ENCODE measurements at places on chromosomes 16 and 17.

DNA sequence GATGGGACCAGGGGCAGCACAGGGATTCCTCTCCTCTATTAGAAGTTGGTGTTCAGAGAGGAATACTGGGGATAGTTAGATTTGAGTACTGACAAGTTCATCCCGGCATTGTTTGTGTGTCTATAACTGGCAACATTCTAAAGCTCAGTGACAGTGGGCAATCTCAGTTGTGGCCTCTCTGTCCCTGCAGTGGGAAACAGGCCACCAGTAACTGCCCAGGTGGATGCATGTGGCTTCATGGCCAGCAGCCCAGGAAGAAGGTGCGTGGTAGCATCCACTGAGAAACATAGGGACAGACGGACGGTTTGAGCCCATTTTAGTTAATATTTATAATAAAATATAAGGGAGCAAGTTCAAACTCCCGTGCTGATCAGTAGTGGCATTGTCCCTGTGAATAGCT, 51.5 kb downstream of the B9D1 start:
- DNase-seq, result no peak

DNA sequence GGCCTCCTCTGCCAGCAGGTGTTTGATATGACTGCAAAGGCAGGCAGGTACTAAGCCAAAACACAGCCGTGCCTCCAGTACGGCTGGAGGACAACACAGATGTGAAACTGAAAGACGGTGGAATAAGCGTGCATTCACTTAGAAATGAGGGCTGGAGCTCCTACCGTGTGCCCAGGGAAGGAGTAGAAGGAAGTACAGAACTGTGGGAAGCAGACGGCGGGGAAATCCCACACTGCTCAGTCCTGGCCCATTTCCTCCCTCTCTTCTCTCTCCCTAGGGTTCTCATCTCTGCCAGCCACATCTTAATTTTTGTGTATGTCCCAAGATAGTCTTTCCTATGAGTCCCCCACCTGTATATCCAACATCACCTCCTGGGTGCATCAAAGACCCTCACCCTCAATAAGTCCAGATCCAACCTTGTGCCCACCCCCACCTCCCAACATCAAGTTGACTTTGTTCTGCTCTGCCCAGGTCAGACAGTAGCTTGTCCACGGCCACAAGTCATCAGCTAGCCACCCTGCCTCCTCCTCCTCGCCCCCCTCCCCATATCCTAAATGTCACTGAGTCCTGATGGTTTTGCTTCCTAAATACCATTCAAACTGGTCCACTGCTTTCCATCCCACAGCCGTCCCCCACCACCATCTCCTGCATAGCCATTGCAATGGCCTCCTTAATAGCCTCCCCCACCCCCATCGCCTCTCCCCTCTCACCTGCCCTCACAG, 77.1 kb upstream of the RPL38 start:
- no peak for DNase-seq

DNA sequence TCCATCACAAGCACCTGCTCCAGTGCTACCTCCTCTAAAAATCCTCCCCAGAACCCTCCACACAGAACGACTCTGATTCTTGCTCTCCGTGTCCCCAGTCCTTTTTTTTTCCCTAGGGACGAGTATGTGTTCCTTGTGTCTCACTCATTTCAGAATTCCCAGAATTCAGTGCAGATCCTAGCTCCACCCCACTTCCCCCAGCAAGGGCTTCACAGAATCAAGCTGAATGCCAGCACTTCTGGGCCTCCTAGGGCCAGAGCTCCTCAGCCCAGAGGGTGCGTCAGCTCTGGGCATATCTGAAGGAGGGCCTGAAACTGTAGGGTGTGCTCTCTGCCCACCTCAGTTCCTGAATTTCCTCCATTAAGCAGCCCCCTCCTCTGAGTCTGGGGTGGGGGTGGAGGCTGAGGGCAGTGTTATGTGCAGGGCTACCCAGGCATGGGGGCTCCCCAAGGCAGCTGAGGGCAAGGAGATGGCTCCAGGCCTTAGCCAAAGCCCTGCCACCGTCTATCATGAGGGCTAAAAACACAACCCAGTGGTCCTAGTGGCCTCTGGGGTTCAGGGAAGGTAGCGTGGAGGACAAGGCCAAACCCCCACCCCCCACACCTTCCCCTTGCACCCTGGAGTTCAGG, 6.5 kb downstream of the UNC119 start:
- no peak for DNase-seq

GRCh38 chr17:65185668-65186382, 48.7 kb downstream of the RGS9 start:
- DNase-seq, result no peak

DNA sequence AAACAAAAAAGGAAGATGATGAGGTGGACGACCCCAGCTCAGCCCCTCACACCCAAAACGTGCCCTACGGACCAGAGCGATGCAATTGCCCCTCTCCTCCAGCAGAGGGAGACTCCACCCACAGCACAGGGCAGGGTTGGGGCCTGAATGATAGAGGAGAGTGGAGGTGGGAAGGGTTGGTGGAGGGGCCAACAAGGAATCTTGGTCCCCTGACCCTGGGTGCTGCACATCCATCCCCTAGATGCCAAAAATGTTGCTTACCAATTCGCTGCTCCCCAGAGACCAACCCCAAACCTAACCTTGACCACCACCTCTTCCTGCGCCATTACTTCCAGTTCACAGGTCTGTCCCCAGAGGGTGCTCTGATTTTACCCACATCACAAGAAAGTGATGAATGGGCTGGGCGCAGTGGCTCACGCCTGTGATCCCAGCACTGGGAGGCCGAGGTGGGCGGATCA, 12.9 kb downstream of the P2RX5 start:
- no peak for DNase-seq

DNA sequence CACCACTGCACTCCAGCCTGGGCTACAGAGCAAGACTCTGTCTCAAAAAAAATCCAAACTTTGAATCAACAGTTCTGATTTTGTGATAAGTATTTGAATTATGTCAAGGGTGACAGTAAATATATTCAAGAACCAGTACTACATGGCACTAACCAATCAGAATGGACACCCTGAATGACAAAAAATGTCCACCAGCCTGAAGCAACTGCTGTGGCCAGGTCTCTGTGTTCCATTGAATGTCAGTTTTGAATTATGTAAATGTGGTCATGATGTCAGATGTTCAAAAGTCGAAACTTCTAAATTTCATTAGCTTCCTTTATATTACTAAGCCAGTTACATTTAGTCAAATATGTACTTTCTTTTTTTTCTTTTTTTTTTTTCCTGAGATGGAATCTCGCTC, 15.4 kb upstream of the ATXN1L start:
- no peak for DNase-seq

- DNase-seq, result no peak
These were observed 23.1 kb downstream of the LAT start for GRCh38 chr16:29007730-29008593.

DNA sequence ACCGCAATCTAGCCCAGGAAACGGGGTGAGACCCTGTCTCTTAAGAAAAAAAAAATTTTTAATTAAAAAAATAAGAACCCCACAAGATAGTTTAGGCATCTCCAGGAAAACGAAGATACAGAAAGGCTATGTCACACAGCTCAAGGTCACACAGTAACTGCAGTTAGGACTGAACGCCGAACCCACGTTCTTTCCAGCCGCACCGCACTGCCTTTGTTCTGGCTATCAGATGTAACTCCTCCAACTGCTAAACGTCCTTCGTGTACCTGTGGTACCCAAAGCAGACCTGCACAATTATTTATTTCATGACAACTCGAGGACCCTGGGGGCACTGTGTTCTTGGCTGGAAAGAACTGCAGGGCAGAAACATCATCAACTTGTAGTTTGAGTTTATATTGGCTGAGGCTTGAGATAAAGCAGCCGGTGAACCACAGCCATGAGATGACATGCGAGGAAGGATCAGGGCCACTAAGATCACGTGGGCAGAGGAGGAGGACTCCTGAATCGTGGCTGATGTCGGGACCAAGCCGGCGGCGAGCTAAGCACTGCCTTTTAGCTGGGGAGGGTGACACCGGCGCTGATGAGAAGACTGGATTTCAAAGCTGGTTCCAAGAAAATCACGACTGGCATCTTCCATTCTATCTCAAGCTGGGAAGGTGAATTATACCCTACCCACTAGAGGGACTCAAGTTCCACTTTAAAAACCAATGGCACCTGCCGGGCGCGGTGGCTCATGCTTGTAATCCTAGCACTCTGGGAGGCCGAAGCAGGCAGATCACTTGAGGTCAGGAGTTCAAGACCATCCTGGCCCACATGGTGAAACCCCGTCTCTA, 20.7 kb upstream of the MNT start:
- no peak for DNase-seq

GRCh38 chr17:64074704-64075426, 54.4 kb upstream of the ICAM2 start:
- DNase-seq, result no peak

- no peak for DNase-seq
These were observed 3.8 kb downstream of the TNFSF12 start for GRCh38 chr17:7552621-7553051.

DNA sequence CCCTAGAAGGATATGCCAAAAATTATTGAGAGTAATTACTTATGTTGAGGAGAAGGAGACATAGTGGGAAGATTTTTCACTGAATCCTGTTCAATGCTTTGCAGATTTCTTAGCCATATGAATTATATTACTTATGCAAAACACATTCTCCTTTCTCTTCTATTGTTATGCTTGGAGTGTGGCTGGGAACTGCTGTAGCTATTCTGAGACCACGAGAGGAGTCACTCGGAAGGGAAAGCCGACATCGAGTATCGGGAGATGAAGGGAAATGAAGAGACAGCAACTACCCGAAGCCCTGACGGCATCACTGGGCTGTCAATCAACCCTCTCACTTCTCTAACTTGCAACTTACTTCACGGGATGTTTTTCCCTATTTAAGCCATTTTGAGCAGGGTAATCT, 39.6 kb downstream of the STX8 start:
- DNase-seq, result no peak

- DNase-seq, result no peak
These were observed 3.0 kb downstream of the RAB26 start for GRCh38 chr16:2151188-2152091.

GRCh38 chr17:35866341-35866950, 2.2 kb downstream of the HEATR9 start:
- no peak for DNase-seq

DNA sequence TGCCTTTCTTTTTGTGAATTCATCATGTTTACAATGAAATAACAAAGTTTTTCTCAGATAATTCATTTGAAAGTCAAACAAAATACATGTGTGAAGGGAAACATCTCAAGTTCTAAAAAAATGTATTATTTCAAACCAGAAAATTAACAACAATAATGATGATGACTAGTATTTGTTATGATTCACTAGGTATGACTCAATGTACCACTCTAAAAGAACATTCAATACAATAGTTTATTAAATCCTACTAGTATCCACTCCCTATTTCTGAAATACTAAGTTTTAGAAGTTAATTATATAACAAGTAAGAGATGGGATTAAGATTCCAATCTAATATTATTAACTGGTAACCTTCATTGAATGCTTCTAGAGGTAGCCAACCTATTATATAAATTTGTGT, 1444.8 kb upstream of the CDH8 start:
- DNase-seq, result no peak

GRCh38 chr17:34071886-34072420, 183.1 kb upstream of the CCL2 start:
- no peak for DNase-seq

DNA sequence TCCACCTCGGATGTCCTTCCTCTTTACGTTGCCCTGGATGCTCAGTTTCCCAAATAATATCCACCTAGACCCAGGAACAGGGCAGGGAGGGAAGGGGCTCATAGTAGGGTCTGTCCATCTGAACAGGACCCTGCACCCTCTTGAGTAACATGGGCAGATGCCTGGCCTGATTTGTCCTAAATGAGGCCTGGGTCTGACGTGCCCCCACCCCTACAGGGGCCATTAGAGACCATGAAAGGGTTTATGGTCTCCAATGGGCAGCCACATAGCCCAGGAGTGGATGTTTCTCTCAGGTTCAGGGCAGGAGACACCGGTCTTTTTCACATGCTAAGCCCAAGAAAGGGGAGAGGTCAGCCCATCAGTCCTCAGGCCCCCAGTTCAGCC, 6.8 kb downstream of the CACNG1 start:
- DNase-seq, result no peak

- no peak for DNase-seq
These were observed 467.5 kb upstream of the C16orf82 start for GRCh38 chr16:26598998-26599784.

GRCh38 chr16:64445245-64445644, 676.6 kb downstream of the CDH11 start:
- no peak for DNase-seq

GRCh38 chr16:13036600-13036999, 135.2 kb downstream of the SHISA9 start:
- DNase-seq, result no peak

All from cortex of kidney (tissue), 1 donor.